ENCODE measurements at places on chromosomes 2 and 18.

DNA sequence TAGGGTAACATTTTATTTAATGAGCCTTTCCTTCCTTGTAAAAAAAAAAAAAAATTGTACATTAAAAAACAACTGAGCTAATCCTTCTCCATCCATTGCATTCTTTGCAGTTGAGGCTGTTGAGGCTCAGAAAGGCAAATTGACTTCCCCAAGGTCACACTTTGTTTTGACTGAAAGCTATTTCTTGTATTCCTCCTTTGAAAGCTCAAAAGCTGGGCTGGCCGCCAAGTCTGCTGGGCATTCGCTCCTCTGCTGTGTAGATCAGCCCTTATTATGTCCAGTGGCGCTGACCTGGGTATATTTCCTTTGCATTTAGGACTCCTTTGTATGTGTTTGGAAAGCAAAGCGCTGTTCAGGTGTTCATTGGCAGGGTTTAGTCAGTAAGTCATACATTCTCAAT, 44.0 kb downstream of the SGPP2 start:
- no peak for DNase-seq

- no peak for DNase-seq
Observed at GRCh38 chr18:78621141-78621755, 358.4 kb upstream of the SALL3 start.

DNA sequence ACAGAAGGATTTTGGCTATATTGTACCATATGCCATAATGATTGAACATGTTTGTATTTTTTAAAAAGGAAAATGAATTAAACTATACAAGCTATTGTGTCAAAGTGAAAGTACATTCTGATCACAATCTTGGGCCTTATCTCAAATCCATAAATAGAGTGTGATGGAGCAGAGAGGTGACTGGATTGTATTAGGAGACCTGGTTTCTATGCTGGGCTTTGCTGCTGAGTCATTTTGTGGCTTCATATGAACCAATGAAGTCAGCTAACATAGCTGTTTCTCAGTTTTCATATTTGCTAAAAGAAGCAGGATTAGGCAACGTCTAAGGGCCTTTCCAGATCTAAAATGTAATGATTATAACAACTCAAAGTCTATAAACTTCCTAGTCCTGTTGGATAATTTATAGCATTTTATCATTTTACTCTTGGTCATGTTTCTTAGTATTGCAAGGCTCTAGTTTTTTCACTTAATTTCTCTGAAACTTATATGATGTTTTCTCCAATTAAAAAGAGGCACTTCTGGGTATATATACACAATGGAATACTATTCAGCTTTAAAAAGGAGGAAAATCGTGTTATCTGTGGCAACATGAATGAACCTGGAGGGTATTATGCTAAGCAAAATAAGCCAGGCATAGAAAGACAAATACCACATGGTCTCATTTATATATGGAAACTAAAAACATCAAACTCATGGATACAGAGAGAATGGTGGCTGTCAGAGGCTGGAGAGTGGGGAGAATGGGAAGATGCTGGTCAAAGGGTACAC, 112.3 kb downstream of the MEP1B start:
- no peak for DNase-seq

GRCh38 chr2:176072951-176073904, 10.5 kb downstream of the EVX2 start:
- DNase-seq: no peak

- peak; percentile 23 for DNase-seq
Observed at GRCh38 chr2:2825516-2826208, 494.6 kb upstream of the MYT1L start.

DNA sequence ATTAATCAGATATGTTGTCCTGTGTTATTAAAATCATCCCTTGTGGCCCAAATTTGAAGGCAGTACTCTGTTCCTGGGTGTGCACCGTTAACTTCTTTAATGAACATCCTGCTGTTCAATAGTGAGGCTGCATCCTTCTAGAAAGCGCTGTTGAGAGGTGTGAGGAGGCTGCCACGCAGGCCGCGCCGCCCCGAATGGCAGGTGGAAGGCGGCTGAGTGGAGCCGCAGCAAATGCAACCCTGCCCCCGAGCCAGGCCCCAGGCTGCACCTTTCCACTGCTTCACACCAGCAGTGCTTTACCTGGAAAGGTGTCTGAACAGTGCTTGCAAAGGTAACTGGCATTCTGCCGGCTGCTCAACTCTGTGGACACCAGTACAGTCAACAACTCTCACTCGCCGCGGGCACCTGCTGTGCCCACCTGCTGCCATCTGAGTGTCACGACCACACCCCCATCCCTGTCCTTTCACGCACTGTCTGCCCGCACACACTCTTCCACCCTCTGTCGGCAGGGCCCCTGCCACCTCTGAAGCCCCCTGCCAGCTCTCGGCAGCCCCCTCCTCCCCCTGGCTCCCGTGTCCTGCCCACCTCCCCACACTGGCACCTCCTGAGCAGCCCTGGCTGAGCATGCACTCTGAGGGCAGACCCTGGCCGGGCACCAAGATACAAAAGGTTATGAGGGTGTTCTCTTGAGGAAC, 70.9 kb downstream of the ODC1 start:
- DNase-seq: peak; percentile 74

DNA sequence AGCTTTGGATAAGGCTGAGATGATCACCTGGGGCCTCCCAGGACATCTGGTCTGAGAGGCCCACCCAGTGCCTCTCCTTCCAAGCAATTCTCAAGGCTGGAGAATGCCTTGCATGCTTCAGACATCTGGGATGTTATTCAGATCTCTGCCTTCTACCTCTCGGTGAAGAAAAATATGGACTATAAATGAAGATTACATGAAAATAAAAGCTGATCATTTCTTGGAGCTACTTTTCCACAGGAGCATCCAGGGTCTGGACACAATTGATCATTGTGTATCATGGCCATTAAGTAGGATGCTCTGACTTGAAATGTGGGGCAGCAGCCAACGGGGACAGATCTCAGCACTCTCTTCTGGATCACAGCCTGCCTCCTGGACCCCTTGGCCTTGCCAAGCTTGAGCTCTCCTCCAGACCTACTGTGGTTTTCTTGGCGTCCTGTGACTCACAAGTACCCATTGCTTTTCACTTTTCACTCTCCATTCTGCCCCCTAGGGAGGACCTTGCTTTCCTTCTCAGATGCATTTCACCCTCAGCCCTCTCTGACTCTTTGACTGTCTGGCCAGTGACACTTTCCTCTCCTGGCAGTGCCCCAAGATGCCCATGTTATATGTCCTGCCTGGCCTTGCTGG, 203.1 kb downstream of the INSIG2 start:
- no peak for DNase-seq

GRCh38 chr2:174791020-174791419, 26.7 kb upstream of the CHRNA1 start:
- DNase-seq: no peak

DNA sequence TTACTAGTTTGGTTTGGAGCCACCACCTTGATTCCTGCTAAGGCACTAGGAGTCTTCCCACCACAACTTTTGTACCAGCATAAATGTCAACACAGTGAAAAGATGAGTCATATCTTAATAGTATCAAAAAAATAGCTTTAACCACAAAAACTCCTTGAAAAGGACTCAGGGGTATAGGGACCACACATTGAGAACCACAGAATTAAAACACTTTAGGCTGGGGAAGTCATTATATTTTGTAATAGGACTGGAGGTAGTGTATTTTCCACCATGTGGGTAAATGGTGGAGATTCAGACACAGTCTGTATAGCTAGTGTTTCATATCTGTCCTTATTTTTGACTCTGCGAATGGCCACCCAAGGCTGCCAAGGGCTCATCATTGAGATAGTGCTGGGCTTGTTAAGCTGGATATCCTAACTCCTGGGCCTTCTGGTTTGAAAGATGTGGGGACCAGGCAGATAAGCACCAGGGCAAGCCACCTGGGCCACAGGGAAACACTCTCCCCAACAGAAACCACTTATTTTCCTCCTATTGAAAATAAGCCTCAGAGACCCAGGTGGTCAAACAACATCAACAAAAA, 19.1 kb upstream of the FHL2 start:
- no peak for DNase-seq

- no peak for DNase-seq
Observed at GRCh38 chr2:208253600-208254117, 1.2 kb downstream of the IDH1 start.

- no peak for DNase-seq
Observed at GRCh38 chr2:236170590-236171165, 2.5 kb upstream of the GBX2 start.

DNA sequence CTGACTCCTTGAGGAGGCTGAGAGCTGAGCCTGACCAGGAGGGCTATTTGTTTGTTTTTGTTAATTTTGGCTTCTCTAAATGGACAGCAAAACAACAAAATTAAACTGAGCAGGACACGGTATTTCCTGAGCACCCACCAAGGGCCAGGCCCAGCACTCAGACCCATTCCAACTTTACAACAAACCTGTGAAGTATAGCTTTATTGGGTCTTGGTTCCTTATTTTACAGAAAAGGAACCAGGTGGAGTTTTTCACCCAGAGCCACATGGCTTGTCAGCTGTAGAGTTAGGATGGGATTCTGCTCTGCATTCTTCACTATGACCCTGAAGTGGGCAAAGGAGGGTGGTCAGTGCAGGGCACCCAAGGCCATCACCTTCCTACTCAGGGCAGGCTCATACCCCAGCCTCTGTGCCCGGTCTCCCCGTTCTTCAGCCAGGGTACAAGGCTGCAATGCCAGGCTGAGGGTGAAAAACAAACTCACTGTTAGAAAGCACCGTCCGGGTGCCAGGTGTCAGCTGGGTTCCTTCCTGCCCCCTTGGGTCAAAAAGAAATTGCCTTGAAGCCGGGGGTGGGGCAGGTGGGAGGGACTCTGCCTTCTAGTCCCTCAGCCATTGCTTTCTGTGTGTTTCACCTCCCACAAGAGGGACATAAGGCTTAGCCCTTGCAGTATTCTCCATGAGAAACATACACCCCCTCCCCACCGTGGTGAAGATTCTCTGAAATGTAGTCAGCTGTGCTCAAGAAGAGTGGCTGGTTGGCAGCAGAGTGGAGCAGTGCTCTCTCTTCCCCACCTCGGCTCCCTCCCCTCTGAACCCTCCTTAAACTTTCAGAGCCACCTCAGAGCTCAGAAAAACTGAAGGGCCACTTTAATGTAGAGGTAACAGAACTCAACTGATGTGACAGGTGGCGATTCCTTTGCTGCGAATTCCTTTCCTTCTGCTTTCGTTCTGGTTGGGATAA, 2.2 kb downstream of the PSD4 start:
- DNase-seq: no peak

- no peak for DNase-seq
Observed at GRCh38 chr2:205438241-205438640, 244.1 kb upstream of the NRP2 start.

DNA sequence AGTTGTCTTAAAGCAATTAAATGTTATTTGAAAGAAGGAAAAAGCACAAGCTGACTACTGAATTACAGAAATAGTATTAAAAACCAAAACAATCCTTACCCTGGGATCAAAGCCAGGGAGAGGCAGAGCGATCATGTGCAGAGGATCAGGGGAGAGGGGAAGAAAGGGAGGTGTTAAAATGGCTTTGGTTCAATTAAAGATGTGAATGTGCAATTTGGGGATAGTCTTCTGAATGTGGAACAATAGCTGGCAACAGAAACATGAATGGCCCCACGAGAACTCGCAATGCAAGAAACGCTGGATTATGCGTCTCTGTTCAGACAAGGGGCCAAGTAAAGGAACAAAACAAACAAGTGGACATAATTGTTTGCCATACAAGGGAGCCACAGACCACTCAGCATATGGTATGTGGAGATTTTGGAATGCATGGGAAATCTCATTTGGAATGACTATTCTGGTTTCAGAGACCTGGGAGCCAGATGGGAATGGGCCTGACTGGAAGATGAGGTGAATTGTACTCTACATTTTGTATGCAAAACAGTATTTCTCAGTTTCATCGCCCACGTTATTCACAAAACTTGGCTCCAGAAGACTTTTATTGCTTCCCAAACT, 155.4 kb downstream of the SLC4A3 start:
- DNase-seq: no peak

- no peak for DNase-seq
Observed at GRCh38 chr2:69950241-69950640, 11.2 kb downstream of the ASPRV1 start.
